NCI-H1417 treated with DMSO at 0.1 percent for 48 hours (cell line): ENCODE measurements at places on chromosomes 3 and 15.

- no peak for DNase-seq
Measured at GRCh38 chr3:45026957-45027356, 854 bp downstream of the CLEC3B start.

DNA sequence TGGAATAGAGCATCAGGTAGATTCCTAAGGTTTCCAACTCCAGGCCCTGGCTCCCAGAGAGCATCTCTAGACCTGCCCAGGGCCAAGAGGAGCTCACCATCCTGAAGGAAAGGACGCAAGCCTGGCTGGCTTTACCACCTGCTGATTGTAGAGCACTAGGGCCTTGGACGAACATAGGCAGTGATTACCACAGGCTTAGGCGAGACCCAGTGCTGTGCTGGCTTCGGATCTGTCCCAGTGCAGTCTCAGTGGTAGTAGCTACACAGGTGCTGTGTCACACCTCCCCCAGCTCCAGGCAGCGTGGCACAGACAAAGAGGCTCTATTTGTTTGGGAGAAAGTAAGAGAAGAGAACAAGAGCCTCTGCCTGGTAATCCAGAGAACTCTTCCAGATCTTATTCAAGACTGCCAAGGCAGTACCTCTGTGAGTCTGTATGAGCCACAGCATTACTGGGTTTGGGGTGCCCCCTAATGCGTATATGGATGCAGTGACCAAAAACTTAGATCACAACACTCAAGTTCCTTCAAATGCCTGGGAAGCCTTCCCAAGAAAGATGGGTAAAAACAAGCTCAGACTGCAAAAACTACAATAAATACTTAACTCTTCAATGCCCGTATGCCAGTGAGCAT lies 25.4 kb downstream of the ISG20 start:
- DNase-seq: no peak

- DNase-seq: no peak
Measured at GRCh38 chr15:88073391-88073691, 183.2 kb downstream of the NTRK3 start.

DNA sequence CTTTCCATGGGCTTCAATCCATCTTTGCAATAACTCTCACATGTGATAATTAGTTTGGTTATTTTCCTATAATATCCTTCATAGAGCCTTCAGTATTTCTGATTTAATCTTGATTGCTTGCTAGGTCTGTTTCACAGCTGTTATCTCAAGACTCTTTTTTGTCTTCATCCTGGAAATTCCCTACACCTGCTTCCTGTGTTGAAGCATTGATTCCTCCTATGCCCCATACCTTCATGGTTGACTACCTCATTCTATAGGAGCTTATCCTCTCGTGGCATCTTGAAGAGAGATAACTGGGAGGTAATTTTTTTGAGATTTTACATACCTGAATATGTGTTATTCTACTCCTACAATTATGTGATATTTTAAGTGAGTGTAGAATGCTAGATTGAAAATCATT lies 26.7 kb downstream of the PIK3CA start:
- no peak for DNase-seq

DNA sequence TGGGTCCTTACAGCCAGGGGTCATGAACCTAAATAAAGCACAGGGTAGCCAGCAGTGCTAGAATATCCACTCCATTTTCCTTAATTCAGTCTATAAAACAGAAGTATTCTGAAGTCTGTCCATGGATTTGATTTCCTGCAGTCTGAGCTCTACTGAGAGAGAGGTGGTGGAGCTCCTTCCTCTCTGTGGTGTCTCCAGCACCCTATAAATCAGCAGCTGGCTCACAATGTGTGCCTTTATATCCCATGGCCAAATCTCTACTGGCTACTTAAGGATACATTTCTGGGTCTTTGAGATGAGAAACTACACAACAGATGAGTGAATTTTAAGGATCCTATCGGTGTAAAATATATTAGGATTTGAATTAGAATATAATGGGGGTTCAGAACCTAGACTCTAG lies 339.9 kb upstream of the RBMS3 start:
- DNase-seq: no peak

GRCh38 chr3:169454060-169454317 lies 209.5 kb downstream of the MECOM start:
- no peak for DNase-seq
